ENCODE measurements at places on chromosomes 12 and 14.

GRCh38 chr14:77071938-77072388, 26.1 kb upstream of the CIPC start:
- DNase-seq = no peak

GRCh38 chr12:41988715-41989114, 156.0 kb downstream of the GXYLT1 start:
- no peak for DNase-seq

- DNase-seq = no peak
These were observed 819.5 kb downstream of the SLC16A7 start for GRCh38 chr12:60415351-60415750.

- no peak for DNase-seq
These were observed 404.5 kb upstream of the TBX3 start for GRCh38 chr12:115088328-115088994.

- no peak for DNase-seq
These were observed 123.7 kb downstream of the DAD1 start for GRCh38 chr14:22465201-22465840.

Measured in central memory CD8-positive, alpha-beta T cell (primary cell).